T-helper 1 cell (primary cell): ENCODE measurements at places on chromosomes 13 and 19.
A peak's percentile ranks its signal among the peaks of the same experiment; 100 is the strongest.

DNA sequence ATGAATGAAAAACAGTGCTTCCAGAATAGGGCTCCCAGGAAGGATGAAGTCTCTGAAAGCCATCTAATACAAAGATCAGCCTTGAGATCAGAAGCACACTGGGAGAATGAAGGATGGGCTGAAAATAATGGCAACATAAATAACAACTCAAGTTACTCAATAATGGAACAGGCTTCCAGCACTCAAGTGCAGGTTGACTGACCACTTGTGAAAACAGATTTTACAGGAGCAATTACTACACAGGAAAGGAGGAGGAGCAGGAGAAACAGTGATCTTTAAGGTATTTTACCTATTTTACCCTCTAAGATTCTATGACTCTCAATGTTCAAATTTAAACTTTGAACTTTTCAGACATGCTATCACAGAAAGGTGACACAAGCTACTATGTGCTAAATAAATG lies 106.0 kb downstream of the USP12 start:
- no peak for DNase-seq

GRCh38 chr13:38630780-38631179 lies 56.1 kb upstream of the FREM2 start:
- DNase-seq = no peak

DNA sequence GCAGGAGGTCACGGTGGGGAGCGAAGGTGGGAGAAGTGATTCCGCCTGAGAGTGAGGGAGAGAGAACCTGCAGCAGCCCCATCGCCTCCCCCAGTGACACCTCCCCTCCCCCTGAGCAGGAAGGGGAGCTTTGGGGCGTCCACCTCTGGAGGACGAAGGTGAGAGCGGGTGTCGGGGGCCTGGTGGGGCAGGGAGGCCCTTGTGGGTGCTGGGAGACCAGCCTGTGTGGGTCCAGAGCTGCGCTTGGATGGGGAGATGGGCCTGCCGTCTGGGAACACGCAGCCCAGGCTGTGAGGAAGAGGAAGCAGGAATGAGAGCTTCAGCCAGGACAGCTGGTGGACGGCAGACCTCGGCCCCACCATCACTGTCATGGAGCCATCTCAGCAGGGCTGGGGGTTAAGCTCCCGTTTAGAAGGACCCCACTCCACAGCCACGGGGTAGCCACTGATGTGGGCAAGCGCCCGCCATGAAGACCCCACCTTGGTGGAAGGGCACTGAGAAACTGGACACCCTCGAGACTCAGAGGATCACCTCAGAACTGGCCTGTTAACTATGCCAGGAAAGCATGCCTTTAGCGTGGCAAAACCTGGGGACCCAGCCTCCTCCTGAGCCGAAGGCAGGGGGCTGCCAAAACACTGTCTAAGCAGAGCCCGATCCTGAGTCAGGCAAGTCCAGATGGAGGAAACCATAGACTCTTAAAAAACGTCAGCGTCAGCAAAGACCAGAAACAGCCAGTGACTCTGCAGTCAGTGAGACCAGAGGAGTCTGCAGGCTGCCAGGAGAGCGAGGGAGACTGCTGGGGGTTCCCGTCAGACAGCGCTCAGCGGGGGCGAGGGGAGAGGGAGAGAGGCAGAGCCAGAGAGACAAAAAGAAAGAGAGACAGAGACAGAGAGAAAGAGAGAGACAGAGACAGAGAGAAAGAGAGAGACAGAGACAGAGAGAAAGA lies 6.4 kb upstream of the PROZ start:
- DNase-seq = no peak

DNA sequence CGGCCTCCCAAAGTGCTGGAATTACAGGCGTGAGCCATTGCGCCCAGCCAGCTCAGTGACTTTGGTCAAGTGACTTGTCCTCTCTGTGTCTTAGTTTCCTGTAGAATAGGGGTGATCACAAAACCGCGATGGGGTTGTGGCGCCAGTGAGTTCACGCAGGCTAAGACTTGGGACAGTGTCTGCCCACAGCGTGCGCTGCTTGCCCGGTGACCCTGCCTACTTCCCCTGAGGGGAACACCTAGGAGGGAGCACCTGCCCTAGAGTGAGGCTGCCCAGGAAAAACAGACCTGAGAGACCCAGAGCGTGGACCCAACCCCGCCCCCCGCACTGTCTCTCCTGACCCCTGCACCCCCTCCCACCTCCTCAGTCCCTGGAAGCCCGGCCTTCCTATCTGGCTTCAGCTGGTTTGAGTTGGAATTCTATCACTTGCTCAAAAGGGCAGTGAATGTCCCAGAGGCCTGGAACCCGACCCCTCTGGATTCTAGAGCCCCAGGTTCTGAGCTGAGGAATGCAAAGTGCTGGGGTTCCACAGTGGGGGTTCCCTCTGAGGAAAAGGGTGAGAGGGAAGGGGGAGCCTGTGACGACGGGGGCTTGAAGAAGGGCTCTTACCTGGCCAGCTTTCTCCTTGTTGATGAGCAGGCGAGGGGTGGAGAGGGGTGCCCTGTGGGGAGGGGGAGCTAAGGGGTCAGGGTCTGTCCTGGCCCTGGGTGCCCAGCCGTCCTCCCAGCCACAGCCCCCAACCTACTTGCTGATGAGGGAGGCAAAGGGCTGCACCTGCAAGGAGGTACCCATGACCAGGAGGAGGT lies 2.2 kb upstream of the RINL start:
- no peak for DNase-seq

DNA sequence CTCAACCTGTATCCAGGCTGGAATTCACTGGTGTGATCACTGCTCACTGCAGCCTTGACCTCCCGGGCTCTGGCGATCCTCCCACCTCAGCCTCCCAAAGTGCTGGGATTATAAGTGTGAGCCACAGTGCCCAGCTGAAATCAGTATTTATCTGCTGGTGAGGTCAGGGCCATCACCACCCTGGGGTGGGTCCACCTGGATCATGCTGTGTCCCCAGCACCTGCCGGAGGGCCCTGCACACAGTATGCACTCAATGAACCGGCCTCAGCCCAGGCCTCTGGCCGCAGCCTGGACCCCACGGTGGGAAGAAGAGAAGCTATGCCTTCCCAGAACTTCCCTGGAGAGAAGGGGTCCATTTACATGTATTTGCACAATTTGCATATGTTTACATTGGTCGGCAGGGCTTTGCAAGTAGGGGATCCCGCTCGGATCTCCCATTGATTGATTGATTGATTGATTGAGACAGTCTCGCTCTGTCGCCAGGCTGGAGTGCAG lies 2.6 kb upstream of the SLC5A5 start:
- DNase-seq = no peak

- DNase-seq = no peak
These were observed 1.3 kb upstream of the TDRD12 start for GRCh38 chr19:32718286-32718685.

GRCh38 chr13:40671956-40672764 lies 5.7 kb upstream of the FOXO1 start:
- DNase-seq = no peak

DNA sequence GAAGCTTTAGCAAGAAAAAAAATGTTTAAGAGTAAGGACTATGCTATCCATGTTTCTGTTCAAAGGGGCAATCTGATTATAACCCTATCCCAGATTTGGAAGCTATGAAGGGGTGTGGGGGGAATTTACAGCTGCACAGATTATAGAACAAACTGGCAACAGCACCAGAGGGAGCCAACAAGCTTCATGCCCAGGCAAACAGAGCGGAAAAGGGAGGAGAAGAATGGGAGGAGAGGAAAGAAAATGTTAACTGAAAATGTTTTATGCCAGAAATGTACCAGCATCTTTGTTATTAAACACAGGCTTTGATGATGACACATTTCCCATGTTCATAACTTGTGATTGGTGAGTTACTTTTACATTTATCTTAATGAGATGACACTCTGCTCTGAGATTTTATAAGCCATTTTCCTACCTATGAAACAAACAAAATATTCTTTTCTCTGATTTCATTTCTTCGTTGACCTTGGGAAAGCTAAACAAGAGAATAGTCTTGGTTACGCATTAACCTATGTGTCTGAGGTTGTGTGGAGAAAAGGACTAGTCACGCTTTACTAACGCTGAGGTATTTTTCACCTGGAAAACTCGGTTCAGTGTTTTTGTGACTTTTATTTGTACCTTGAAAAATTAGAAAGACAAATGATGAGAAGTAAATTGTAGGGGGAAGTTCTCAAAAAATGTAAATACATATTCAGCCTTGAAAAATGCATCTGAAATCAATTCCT lies 235.8 kb upstream of the MIR17HG start:
- no peak for DNase-seq

- peak; percentile 42 for DNase-seq
These were observed 4.8 kb upstream of the ZNF253 start for GRCh38 chr19:19860756-19861390.

GRCh38 chr19:12899891-12900518 lies 9.0 kb downstream of the GCDH start:
- no peak for DNase-seq
